ENCODE measurements at places on chromosomes 12 and 14.

GRCh38 chr14:51014625-51015024, 70.3 kb upstream of the PYGL start:
- no peak for DNase-seq

DNA sequence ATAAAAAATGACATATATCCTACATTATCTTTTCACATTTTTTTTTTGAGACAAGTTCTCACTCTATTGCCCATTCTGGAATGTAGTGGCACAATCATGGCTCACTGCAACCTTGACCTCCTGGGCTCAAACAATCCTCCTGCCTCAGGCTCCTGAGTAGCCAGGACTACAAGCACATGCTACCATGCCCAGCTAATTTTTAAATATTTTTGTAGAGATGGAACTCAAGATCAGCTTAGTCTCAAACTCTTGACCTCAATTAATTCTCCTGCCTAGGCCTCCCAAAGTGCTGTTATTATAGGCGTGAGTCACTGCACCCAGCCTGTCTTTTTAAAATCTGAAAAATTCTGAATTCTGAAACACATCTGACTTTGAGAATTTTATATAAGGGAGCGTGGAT, 241.9 kb upstream of the DCN start:
- DNase-seq, result no peak

DNA sequence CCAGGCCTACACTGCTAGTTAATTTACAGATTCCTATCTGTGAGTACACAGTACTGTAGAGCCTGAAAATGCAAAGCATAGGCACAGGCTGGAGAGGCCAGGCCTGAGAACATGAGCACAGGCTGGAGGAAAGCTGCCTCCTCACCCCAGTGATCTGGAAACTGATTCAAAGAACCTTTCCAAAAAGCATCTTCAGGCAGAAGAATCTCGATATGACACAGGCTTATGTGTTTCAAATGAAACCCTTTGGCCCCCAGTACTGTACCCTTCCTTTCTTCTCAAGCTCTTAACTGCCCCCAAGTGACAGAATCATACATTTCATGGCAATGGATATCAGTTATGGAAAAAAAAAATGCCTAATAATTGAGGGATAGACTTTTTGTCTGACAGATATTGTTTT, 122.0 kb downstream of the KCNC2 start:
- DNase-seq, result peak; percentile 25

DNA sequence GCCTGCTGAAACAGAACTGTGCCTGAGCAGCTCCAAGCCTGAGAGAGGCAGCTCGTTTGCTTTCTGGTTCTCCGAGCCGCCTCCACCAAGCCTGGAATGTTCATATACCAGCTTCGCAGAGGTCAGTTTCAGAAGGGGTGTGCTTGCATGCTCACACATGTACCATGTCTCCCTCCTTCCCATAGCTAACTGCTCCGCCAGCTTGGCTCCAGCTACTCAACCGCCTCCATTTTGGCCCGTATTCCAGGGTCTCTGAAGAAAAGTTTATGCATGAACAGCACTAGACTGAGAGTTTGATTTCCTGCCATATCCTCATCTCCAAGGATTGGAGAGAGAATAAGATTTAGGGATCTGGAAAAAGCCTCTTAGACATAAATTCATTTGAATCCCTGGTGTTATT, 103.7 kb downstream of the SMOC1 start:
- no peak for DNase-seq

DNA sequence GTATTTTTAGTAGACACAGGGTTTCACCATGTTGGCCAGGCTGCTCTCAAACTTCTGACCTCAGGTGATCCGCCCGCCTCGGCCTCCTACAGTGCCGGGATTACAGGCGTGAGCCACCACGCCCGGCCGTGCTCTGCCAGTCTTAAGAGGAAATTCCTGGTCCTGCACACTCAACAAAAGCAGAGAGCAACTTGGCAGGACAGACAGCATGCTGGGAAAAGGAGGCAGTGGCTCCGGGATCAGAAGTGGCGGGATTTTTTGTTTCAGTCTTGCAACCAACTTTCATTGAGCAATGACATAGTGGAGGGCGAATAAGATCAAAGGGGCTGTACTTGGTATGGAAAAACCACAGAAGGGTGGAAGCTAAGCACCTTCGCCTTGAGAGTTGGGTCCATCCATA, 2.1 kb downstream of the CKAP4 start:
- peak; percentile 28 for DNase-seq

DNA sequence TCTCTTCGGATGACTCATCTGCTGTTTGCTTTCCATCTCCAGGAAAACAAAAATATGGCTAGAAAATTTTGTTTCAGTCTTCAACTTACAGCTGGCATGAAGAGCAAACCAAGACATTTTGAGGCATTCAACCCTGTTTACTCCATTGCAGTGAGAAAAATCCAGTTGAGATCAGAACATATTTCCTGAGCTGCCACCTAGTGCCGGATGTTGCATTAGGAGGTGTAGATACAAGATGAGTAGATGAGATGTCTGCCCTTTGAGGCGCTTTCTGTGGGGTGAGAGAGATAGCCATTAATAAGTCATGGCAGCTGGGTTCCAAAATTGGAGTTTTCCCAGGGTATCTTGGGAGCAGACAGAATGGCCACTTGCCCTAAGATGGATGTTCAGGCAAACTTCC, 171.1 kb downstream of the PRKCH start:
- DNase-seq, result no peak

GRCh38 chr14:72708708-72709475, 185.0 kb downstream of the DPF3 start:
- no peak for DNase-seq

DNA sequence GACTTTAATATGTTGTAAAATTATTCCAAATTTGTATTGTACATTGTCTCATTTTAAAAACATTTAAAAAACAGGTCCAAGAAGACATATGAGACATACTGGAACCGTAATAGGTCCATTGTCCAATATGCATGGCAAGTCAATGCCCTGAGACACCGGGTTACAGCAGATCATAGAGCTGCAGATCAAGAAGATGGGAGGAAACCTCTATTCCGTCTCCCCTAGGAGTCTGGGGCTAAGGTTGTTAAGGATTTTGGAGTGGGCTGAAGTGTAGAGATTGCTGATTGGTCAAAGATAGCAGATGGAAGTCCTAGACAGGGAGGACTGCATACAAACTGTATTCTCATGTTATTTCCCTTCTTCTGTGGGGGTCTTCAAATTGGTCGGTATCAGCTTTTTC, 108.3 kb upstream of the PLEKHA5 start:
- no peak for DNase-seq

DNA sequence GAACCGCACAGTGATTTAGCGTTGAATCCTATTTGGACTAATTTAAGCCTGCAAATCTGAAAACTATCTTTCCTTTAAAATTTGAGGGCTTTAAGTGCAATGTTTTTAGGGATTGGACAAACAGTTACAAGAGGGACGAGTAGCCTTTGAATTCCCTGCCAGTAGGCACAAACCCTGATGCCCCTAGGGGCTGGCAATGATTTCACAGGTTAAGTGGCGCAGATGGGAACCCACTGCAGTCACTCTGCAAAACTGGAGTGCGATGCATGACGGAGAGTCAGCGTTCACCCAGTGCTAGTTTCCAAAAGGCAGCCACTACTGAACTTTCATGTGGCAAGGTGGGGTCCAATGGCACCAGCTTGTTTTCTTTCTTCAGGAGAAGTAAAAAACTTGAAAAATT, 99.4 kb upstream of the FRMD6 start:
- DNase-seq, result no peak

DNA sequence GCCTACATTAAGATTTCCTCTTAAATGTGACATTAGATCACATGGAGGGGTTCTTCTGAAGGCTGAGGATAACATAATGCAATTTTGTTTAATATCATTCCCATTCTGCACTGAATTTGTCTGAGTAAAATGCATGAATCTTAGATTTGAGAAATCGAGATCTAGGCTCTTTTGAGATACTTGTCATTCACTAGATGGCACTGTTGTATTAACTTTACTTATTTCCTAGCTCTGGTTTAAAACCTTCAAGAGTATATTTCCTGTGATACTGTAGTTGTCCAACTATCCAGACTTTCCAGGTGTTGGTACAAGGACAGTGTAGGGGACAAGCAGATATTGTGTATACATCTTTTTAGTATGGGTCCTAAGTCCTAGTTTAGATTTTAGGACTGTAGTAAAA, 91.7 kb upstream of the SEL1L start:
- DNase-seq, result peak; percentile 49

DNA sequence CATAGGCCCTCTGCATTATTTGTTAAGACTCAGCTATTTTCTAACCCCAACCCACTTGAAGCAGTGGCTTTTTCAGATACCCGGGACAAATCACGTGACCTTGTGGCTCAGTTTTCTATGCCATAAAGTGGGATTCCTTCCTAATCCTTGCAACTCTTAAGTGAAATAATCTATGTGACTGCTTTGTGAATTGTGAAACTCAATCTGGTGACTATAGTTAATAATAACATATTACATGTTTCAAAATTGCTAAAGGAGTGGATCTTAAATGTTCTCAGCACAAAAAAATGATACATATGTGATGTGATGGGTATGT, 17.3 kb downstream of the EML1 start:
- DNase-seq, result no peak

DNA sequence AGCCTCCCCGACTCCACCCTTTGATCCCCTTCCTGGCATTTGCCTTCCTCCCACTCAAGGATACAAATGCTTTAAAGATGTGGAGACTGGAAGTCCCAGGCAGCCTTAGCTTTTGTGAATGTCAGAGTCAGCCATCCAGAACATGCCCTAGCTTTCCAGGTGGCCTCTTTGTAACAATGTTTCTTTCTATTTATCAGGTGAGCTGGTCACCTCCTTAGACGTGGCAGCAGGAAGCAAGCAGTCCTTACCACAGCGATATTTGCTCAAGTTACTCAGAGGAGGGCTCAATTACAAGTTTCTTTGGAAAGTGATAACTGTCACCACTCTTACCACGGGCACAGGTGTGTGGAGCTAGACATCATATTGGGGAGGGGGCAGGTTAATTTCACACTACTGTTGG, 4.9 kb downstream of the GALNT6 start:
- no peak for DNase-seq

DNA sequence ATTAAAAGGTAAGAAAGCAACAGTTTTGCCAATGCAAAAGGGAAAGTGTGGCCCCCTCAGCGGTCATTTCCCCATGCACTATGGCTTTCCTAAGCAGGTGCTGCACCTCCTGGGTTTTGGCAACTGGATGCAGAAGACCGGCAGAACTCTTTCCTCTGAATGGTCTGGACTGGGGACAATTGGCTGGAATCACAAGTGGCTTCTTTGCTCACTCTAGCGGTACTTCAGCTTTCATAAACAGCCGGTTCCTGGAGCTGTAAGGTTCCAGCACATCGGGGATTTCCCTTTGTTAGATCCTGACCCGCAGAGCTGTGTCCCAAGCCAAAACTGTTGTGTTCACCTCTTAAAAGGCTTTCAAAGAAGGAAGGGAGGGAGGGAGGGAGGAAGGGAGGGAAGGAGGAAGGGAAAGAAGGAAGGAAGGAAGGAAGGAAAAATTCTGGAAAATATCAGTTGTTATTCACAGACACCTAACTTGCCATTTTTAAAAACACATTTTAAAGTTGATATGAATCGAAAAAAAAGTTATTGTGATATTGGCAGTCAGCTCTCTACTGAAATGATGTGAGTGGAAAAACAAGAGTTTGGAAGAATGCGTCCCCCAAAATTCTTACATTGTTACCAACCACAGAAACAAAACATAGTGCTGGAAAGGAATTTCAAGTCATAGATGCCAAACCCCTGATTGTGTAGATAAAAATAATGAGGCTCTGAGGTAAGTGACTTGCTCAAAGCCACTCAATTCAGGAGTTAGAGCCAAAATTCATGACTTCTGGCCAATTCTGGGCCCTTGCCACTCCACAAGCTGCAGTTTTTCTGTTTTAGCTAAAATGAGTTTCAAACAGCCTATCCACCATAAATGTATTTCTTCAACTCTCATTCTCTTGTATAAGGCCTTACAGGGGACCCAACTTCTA, 220.6 kb upstream of the HMGA2 start:
- DNase-seq, result peak; percentile 38

DNA sequence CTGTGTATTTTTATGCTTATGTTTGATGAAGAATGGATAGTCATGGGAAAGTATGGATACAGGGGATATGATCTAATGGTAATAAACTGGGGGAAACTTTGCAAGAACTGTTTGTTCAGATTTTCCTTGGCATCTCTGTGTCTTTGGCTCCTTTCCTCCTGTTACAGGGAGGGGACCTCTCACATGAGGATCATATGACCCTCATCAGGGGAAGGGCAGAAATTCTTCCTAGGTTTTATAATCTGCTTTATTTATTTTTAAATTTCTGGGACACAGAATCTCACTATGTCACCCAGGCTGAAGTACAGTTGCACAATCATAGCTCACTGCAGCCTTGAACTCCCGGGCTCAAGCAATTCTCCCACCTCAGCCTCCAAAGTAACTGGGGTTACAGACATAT, 526.5 kb downstream of the CCER1 start:
- DNase-seq, result no peak

DNA sequence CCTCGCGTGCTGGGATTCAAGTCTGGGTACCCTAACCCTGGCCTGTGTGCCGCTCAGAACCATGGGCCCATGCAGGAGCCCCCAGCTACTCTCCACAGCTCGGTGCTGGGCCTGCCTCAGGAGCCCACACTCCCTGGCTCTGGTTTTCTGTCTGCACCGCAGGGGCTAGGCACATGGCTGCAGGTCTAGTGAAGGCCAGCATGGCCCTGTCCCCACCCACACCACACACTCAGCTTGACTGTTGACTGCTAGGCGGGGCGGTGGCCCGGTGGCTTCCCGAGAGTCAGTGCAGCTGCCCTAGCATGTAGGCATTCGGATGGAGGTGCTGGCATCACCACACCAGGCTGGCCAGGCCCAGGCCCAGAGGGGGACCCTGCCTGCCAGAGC, 7.9 kb downstream of the INF2 start:
- DNase-seq, result no peak

GRCh38 chr14:95220663-95221231, 63.4 kb upstream of the DICER1 start:
- DNase-seq, result no peak

DNA sequence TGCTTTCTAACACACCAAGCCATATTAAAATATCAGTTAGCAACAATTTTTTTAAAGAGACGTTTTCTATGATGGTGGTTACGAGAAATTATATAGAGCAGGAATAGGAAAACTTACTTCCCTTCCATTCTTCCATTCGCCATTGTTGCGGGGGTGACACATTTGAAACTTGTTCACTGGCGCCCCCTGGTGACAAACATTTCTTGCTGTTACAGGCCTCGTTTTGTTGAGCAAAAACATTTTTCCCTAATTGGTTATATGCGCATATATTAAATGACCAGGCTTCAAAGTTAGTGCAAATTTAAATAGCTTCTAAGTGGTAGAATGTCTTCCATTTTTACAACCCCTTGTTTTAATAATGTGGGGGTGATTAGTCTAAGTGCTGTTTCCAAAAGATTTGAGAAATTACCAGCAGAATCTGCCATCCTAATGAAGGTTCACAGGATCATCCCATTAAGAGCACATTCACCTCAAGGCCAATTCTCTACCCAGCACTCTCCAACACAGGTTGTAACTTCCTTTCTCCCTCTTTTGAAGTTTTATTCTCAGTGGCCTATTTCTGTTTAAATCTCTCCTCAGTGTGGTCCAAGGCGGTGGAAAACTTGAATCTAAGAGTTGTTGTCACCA, 1124.7 kb downstream of the FLRT2 start:
- DNase-seq, result peak; percentile 86
